Epithelial cell of esophagus (primary cell): ENCODE measurements at places on chromosomes 7 and 10.

- DNase-seq, result no peak
Observed at GRCh38 chr7:140390466-140391190, 7.7 kb downstream of the SLC37A3 start.

DNA sequence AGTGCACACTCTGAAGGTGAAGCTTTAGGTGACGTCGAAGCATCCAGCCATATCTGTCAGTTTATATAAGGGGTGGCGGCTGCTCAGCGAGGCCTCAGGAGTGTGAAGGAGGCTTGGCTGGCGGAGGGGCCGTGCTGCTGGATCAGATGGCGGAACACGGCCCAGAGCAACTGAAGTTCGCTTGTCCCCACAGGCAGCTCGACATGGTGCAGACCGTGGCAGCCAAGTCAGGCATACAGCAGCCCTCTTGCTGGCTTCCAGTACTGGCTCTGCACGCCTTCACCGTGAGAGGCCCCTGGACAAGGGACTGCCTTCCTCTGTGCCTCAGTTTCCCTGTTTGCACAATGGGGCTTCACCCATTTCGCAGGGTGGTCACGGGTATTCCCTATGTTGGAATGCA lies 443.5 kb downstream of the DNAJB6 start:
- DNase-seq, result no peak

DNA sequence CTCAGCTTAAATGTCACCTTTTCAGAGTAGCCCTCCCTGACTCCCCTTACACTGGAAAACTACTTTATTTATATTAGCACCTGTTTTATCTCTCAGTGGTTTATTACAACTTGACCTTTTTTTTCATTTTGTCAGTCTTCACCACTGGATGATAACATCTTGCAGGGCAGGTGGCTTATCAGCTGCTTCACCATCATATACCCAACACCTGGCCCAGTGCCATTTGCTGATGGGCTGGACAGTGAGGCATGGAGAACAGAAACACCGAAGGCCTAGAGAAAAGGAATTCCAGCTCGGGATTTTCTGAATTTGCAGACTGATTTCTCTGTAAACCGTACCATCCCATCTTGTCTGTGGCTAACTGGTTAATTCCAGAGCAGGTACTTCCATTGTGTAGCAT lies 48.5 kb downstream of the SORCS3 start:
- no peak for DNase-seq

DNA sequence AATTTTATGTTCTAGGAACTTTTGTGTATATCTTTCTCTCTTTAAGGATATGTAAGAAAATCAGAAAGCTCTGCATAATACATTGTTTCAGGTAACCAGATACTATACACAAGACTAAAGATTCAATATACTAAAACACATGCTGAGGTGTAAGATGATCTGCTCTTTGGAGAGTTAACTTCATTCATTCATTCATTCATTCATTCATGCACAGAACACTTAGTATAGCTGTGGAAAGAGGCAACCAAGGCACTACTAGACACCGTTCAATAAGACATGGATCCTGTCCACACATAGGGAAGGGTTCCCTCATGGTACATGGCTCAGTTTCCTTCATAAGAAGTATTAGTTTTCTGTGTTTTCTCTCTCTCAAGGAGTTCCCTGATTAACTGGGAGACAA lies 207.6 kb upstream of the AOAH start:
- no peak for DNase-seq

DNA sequence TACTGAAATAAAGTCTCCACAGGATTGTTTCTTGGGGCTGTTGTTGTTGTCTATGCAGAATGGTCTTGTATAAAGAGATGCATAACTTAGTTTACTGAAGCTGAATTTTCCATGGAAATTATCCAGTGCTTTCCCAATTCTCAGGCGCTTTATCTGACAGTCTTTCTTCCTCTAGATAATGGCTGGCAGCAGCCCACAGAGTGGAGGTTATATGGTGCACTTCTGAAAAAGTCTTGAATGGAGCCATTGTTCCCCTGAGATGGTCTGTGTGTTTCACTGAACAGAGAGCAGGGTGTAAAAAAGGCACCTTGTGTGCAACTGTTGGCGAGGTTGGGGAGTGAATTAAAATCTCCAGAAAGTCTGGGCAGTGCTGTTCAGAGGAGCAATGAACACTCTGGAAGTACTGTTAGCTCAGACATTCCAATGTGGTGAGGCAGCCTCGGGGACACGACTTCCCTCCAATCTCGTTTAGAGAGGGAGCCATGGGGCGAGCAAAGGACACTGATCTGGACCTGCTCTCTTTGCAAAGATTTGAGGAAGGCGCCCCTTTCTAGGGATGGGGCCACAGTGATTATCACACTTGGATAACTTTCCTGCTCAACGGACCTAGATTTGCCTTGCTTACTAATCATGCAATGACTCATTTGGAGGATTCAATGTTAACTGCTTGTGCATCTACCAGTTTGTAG lies 2.0 kb upstream of the PLCE1 start:
- peak; percentile 55 for DNase-seq

DNA sequence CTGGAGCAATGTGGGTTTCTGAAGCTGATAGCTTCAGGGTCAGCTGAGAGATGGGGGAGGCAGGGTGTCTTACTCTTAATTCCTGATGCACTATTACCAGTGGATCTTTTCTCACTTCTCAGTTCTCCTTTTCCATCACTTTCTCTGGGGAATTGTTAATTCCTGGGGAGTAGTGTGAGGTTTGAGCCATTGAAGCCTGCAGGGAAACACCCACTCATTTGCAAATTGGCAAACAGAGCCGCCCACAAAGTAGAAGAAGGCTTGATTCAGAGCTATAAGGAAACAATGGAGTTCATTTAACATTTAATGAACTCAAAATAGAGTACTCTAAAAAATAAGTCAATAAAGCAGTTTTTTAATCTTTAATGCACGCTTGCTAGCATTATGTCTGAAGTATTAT lies 4.3 kb upstream of the TECTB start:
- DNase-seq, result no peak
